B cell (primary cell): ENCODE measurements at places on chromosomes 4 and X. TPM values are rescaled to one million over a fixed set of nuclear protein-coding genes. Genes with fewer than 3 reads are reported as not detected.

RASGEF1B gene
- 130 and 141 TPM in 2 replicates for total RNA-seq

EDNRA gene
- total RNA-seq, result not detected in 2 replicates

WDFY3 gene
- 0.05 and 0.10 TPM in 2 replicates for total RNA-seq

IL3RA gene
- total RNA-seq, result 1.6 and 2.8 TPM in 2 replicates

TLR8 gene
- 0.29 and 0.39 TPM in 2 replicates for total RNA-seq

GRCh38 chrX:15504661-15505060 lies 4.1 kb downstream of the BMX start:
- H3K4me3 ChIP-seq, result no peak overlapping the region
- no peak overlapping the region for H3K27ac ChIP-seq
- no peak for DNase-seq
- H3K4me1 ChIP-seq, result no peaks in the 10 kb centered on the region
- no peaks in the 10 kb centered on the region for H3K27me3 ChIP-seq

GRCh38 chr4:48752726-48753125 lies 27.4 kb downstream of the FRYL start:
- H3K27ac ChIP-seq, result peak overlapping the region; percentile 24
- peaks cover 2% of the 10 kb centered on the region for H3K36me3 ChIP-seq
- H3K27me3 ChIP-seq, result no peaks in the 10 kb centered on the region
- peaks cover 16% of the 10 kb centered on the region for H3K4me1 ChIP-seq

- no peaks in the 10 kb centered on the region for H3K36me3 ChIP-seq
- no peaks in the 10 kb centered on the region for H3K27me3 ChIP-seq
- peaks cover 3% of the 10 kb centered on the region for H3K4me1 ChIP-seq
Observed at GRCh38 chr4:159141193-159141592, 38.3 kb downstream of the RAPGEF2 start.

GRCh38 chrX:8988446-8988845 lies 45.5 kb downstream of the FAM9B start:
- H3K27ac ChIP-seq, result no peak overlapping the region
- H3K36me3 ChIP-seq, result no peaks in the 10 kb centered on the region
- no peaks in the 10 kb centered on the region for H3K4me1 ChIP-seq
- H3K27me3 ChIP-seq, result no peaks in the 10 kb centered on the region

GRCh38 chr4:77798385-77798784 lies 20.8 kb downstream of the CNOT6L start:
- peaks cover 36% of the 10 kb centered on the region for H3K4me1 ChIP-seq
- H3K27me3 ChIP-seq, result no peaks in the 10 kb centered on the region
- H3K27ac ChIP-seq, result no peak overlapping the region
- H3K36me3 ChIP-seq, result no peaks in the 10 kb centered on the region
- DNase-seq, result no peak

DNA sequence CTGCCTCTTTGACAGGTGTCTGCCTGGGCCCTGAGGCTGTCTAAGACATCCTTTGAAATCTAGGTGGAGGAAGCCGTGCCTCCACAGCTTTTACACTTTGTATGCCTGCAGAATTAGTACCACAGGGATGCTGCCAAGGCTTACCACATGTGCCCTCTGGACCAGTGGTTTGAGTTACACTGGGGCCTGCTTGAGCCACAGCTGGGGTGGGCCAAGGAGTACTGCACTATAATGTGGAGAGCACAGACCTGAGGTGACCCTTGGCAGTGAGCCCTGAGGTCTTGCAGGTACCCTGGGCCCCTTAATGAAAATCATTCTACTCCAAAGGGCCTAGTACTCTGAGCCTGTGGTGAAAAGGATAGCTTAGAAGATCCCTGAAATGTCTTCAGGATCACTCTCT lies 27.2 kb upstream of the IRS4 start:
- no peak overlapping the region for H3K4me3 ChIP-seq
- DNase-seq, result no peak
- H3K4me1 ChIP-seq, result no peaks in the 10 kb centered on the region
- H3K36me3 ChIP-seq, result no peaks in the 10 kb centered on the region
- H3K27me3 ChIP-seq, result no peaks in the 10 kb centered on the region

GRCh38 chr4:182190306-182190705 lies 52.9 kb upstream of the TENM3 start:
- H3K4me3 ChIP-seq, result no peak overlapping the region
- no peak for DNase-seq
- no peaks in the 10 kb centered on the region for H3K4me1 ChIP-seq
- no peak overlapping the region for H3K27ac ChIP-seq
- no peaks in the 10 kb centered on the region for H3K36me3 ChIP-seq

DNA sequence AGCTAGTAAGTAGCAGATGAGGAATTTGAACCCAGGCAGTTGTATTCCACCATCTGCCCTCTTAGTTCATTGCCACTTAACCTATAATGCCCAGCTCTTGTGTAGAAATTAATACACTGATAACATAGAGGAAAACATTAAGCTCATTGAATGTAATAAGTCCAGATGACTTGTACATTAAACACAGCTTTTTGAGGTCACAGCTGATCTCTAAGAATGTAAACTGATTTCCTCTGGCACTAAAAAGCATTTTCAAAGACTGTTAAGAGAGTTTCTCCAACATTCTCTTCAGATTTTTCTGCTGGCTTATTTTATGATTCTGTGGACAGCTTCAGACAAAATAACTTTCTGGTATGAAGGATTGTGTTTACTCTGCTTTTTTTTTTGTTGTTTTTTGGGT lies 42.7 kb downstream of the HPRT1 start:
- H3K27me3 ChIP-seq, result no peaks in the 10 kb centered on the region
- no peak overlapping the region for H3K4me3 ChIP-seq
- H3K36me3 ChIP-seq, result no peaks in the 10 kb centered on the region
- H3K4me1 ChIP-seq, result no peaks in the 10 kb centered on the region
- DNase-seq, result no peak

DNA sequence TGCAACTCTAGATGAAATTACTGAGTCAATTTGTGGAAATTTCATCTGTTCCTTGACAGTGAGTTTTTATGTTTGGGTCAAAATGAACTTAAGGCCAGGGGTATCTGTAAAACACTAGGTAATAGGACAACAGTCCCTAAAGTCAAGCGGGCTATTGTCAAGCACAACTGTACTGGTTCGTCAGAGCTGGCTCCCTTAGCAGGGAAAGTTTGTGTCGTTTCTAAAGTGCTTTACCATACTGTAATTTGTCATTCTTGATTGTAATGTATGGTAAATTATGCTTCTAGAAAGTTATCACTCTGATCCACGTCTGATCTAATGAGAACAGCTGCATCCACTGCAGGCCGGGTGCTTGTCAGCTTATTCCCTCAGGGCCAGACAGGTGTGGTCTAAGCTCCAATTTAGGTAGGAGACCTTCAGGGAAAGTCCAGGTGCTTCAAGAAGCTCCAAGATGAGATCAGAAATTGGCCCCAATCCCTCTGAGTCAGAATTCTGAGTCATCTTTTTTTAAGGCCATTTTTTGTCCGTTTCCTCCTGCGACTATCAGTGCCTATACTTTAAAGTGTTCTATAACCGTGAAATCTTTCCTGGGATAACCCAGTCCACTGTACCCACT lies 92.2 kb downstream of the PALLD start:
- DNase-seq, result no peak
- no peaks in the 10 kb centered on the region for H3K4me1 ChIP-seq
- H3K4me3 ChIP-seq, result no peak overlapping the region

GRCh38 chrX:152943826-152944225 lies 46.0 kb downstream of the ZNF185 start:
- DNase-seq, result no peak
- H3K36me3 ChIP-seq, result no peaks in the 10 kb centered on the region

GRCh38 chrX:150239946-150240642 lies 123.0 kb upstream of the MAMLD1 start:
- H3K27me3 ChIP-seq, result no peaks in the 10 kb centered on the region
- no peak overlapping the region for H3K4me3 ChIP-seq
- no peaks in the 10 kb centered on the region for H3K36me3 ChIP-seq
- no peak overlapping the region for H3K27ac ChIP-seq
- DNase-seq, result no peak

DNA sequence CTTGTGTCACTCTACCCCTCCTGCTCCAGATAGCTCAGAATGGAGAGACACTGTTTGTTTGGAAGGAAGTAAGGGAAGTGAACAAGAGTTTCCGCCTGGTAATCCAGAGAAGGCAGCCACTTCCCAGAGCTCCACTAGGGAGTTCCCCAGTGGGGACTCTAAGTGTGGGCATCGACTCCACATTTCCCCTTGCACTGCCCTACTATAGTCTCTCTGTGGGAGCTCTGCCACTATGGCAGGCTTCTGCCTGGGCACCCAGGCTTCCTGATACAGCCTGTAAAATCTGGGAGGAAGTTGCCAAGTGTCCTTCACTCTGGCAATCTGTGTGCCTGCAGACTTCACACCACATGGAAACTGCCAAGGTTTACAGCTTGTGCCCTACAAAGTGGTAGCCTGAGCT lies 245.8 kb upstream of the DMD start:
- H3K27me3 ChIP-seq, result no peaks in the 10 kb centered on the region
- H3K27ac ChIP-seq, result no peak overlapping the region
- H3K4me1 ChIP-seq, result no peaks in the 10 kb centered on the region
- DNase-seq, result no peak
- H3K4me3 ChIP-seq, result no peak overlapping the region

GRCh38 chr4:147860960-147861359 lies 129.1 kb downstream of the ARHGAP10 start:
- no peaks in the 10 kb centered on the region for H3K36me3 ChIP-seq
- no peak overlapping the region for H3K27ac ChIP-seq
- no peak for DNase-seq
- H3K4me1 ChIP-seq, result no peaks in the 10 kb centered on the region
- H3K27me3 ChIP-seq, result no peaks in the 10 kb centered on the region
- H3K4me3 ChIP-seq, result no peak overlapping the region

- no peak overlapping the region for H3K4me3 ChIP-seq
- DNase-seq, result peak; percentile 54
- no peaks in the 10 kb centered on the region for H3K27me3 ChIP-seq
- no peak overlapping the region for H3K27ac ChIP-seq
- no peaks in the 10 kb centered on the region for H3K36me3 ChIP-seq
Observed at GRCh38 chrX:107659768-107660167, 31.5 kb downstream of the PRPS1 start.

DNA sequence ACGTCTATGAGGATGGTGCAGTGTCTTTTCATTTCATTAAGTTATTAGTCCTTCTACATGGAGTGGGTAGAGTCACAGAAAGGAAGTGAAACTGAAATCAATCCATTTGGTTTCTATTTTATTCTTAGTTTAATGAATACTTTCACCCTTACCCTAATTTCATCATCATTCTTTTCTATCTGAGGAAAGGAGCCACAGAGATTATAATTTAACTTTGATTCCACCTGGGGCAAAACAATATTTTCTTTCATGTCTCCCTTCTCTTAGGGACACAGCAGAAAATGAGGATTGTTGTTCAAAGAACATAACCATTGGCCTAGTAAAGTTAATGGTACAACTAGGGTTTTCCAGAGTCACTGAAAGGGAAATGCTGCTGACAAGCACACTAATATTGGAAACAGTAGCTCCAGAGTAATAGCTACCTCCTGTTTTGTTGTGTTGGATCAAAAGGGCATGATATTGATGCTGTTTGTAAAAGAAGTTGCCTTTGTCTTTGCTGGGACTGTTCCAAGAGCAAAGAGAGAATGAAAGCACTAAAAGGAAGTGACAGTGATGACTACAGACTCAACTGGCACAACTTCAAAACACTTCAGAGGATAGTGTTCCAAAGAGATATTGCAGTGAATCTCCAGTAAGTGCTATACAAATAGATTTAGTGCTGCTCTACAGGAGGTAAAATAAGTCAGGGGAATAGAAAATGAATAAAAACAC lies 247.1 kb upstream of the PITX2 start:
- no peaks in the 10 kb centered on the region for H3K27me3 ChIP-seq
- no peak overlapping the region for H3K27ac ChIP-seq
- DNase-seq, result no peak
- no peaks in the 10 kb centered on the region for H3K4me1 ChIP-seq
- no peak overlapping the region for H3K4me3 ChIP-seq
- no peaks in the 10 kb centered on the region for H3K36me3 ChIP-seq
